ENCODE measurements at places on chromosomes 1 and 21.

DNA sequence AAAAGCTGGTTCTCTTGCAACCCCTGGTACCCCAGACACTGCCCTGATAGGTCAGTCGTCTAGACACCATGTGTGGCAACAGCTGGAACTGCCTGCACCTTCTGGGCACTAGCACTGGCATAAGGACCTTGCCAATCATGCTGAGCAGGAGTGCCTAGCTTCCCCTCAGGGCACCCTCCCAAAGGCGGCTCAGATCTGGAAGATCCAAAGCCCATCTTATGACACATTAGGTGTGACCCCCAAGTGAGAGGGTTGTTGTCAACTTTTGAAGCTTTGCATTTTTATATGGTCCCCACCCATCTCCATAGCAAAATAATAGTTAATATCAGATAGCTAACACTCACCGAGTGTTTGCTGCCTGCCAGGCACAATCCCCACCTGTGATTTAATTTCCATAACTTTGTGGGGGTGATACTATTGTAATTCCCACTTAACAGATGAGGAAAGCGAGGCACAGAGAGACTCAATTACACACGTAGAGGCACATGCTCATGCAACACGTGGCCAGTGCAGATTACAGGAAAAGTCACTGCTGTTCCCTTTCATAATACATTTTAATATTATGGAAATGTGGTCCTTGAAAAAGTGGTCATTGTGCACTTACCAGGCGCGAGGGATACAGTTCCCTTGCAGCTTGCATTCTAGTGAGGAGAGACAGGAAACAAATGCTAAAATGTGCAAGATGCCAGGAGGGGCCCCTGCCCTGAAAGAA is 25.8 kb downstream of the EXOC8 start:
- H3K4me1 ChIP-seq, result peaks cover 6% of the 10 kb centered on the region
- no peaks in the 10 kb centered on the region for H3K36me3 ChIP-seq
- H3K27ac ChIP-seq, result no peak overlapping the region
- no peaks in the 10 kb centered on the region for H3K27me3 ChIP-seq
- no peak for ATAC-seq
- H3K4me3 ChIP-seq, result no peak overlapping the region

DNA sequence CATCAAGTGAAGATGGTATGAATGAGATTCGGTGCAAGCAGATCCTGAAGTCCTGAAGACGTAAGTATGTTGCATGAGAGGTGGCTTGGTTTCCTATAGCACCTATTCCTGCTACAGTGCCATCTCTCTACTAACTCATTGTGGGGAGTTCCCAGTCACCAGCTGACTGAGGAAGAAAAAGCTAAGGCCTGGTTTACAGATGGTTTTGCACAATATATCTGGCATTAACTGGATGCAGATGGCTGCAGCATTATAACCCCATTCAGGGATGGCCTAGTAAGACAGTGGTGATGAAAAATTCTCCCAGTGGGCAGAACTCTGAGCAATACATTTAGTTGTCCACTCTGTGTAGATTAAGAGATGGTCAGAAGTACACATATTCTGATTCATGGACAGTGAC is 36.7 kb downstream of the RTCA start:
- H3K4me3 ChIP-seq, result no peak overlapping the region
- no peaks in the 10 kb centered on the region for H3K4me1 ChIP-seq
- ATAC-seq, result no peak
- no peak overlapping the region for H3K27ac ChIP-seq
- H3K27me3 ChIP-seq, result peaks cover under 1% of the 10 kb centered on the region

- no peak for ATAC-seq
- H3K27ac ChIP-seq, result no peak overlapping the region
- no peak overlapping the region for H3K4me3 ChIP-seq
- no peaks in the 10 kb centered on the region for H3K36me3 ChIP-seq
- H3K27me3 ChIP-seq, result no peaks in the 10 kb centered on the region
Measured at GRCh38 chr1:239269706-239270105, 116.7 kb upstream of the CHRM3 start.

DNA sequence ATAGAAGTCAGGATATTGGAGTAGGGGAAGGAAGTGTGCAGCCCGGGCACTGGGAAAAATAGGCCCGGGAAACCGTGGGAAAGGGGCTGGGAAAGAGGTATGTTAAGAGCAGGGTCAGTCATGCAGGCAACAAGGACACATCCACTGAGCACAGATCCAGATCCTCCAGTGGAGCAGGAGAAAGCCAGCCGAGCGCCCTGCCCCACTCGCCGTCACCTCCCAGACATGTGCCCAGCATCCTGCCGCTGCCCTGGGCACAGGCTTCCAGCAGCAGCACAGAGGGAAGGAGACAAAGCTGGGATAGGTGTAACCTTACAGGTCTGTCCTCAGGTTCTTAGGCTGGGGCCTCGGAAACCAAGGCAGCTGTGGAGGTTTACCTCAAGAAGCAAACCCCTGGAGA is 64.2 kb downstream of the FAM163A start:
- no peaks in the 10 kb centered on the region for H3K36me3 ChIP-seq
- peaks cover 40% of the 10 kb centered on the region for H3K27me3 ChIP-seq
- ATAC-seq, result no peak

GRCh38 chr1:176719447-176719846 is 256.5 kb downstream of the PAPPA2 start:
- no peaks in the 10 kb centered on the region for H3K36me3 ChIP-seq
- no peak for ATAC-seq
- no peak overlapping the region for H3K27ac ChIP-seq
- H3K27me3 ChIP-seq, result peaks cover 18% of the 10 kb centered on the region
- H3K4me1 ChIP-seq, result no peaks in the 10 kb centered on the region

Data from stimulated activated memory B cell treated with anti-CD40 and anti-IgM and Interleukin-4, amounts not matched to agents 10 μg/mL and 1 μg/mL and 100 μg/mL, for 72 hours (primary cell).